CD14-positive monocyte (primary cell): ENCODE measurements at places on chromosomes 11 and 22.

DNA sequence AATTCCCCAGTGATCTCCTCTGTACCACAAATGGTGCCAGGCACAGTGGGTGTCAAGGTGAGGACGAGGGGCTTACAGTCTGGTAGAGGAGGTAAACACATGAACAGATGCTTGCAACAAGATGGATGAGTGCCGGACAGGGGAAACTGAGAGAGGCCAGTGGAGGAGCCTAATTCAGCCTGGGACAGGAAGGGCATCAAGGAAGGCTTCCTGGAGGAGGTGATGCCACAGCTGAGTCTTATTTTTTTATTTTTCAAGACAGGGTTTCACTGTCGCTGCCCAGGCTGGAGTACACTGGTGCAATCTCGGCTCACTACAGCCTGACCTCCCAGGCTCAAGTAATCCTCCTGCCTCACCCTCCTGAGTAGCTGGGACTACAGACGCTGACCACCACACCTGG lies 18.8 kb upstream of the NEFH start:
- DNase-seq, result no peak
- H3K36me3 ChIP-seq, result no peaks in the 10 kb centered on the region
- no peaks in the 10 kb centered on the region for H3K27me3 ChIP-seq
- no peak overlapping the region for H3K27ac ChIP-seq

GRCh38 chr11:126838779-126839178 lies 161.8 kb downstream of the KIRREL3 start:
- no peak overlapping the region for H3K4me3 ChIP-seq
- no peaks in the 10 kb centered on the region for H3K36me3 ChIP-seq
- no peaks in the 10 kb centered on the region for H3K4me1 ChIP-seq
- no peak overlapping the region for H3K27ac ChIP-seq

- no peak overlapping the region for H3K4me3 ChIP-seq
- peaks cover 10% of the 10 kb centered on the region for H3K4me1 ChIP-seq
- no peak overlapping the region for H3K27ac ChIP-seq
- H3K36me3 ChIP-seq, result no peaks in the 10 kb centered on the region
- no peak for DNase-seq
- no peaks in the 10 kb centered on the region for H3K27me3 ChIP-seq
These were observed 17.3 kb upstream of the PANX2 start for GRCh38 chr22:50153056-50153755.

- no peaks in the 10 kb centered on the region for H3K36me3 ChIP-seq
- DNase-seq, result no peak
- H3K4me1 ChIP-seq, result no peaks in the 10 kb centered on the region
- peaks cover 2% of the 10 kb centered on the region for H3K27me3 ChIP-seq
- no peak overlapping the region for H3K27ac ChIP-seq
- H3K4me3 ChIP-seq, result no peak overlapping the region
These were observed 585.8 kb downstream of the BUD13 start for GRCh38 chr11:116187026-116187425.

- H3K27me3 ChIP-seq, result no peaks in the 10 kb centered on the region
- H3K27ac ChIP-seq, result no peak overlapping the region
- no peak overlapping the region for H3K4me3 ChIP-seq
- no peak for DNase-seq
These were observed 28.9 kb upstream of the ISX start for GRCh38 chr22:35037089-35037488.
